Inflammatory macrophage (primary cell): ENCODE measurements at places on chromosomes 1 and 21.

GRCh38 chr1:37465593-37466517, 8.5 kb upstream of the ZC3H12A start:
- DNase-seq = no peak

GRCh38 chr1:185439727-185440415, 122.8 kb upstream of the IVNS1ABP start:
- DNase-seq = peak; percentile 91

- no peak for DNase-seq
Observed at GRCh38 chr21:42545745-42546144, 32.1 kb downstream of the SLC37A1 start.

DNA sequence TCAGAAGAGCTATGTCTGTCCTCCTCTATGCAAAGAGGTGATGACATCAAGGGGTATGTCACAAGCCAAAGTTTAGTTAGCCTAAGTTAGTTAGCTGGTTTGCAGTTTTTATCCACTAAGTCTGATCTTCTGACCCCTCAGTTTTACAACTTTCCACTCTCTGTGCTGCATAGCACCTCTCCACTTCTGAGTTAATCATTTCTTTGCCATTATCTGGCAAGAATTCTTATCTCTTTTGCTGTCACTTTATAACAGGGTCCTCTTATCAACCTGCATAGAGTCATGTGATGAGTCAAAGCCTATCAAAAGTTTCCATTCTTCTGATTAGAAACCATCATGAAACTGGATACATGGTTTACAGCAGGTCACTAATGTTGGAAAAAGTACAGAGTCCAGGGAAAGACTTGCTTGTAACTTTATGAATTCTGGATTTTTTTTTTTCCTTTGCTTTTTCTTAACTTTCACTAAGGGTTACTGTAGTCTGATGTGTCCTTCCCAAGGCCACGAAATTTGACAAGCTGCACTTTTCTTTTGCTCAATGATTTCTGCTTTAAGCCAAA, at the start of gene NR5A2:
Gene NR5A2, plus strand, starts transcription at position 447 of the 560 bp plus-strand sequence. CDS start 138 bp downstream, outside the sequence.
- no peak for DNase-seq

DNA sequence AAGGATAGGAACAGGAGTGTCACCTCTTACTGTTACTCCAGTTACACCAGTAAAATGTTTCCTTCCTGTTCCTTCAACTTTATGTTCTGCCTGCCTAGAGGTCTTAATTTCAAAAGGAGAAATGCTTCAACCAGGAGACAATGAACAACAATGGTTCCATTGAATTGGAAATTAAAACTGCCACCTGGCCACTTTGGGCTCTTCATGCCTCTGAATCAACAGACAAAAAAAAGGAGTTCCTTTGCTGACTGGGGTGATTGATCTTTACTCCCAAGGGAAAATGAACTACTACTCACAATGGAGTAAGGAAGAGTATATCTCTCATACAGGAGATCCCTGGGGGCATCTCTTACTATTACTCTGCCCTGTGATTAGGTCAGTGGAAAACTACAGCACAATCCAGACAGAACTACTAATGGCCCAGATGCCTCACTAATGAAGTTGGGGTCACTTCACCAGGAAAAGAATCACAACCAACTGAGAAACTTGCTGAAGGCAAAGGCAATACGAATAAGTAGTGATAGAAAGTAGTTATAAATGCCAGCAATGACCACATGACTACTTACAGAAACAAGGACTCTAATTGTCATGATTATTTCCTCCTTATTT, 76.6 kb upstream of the PRDX6 start:
- no peak for DNase-seq

DNA sequence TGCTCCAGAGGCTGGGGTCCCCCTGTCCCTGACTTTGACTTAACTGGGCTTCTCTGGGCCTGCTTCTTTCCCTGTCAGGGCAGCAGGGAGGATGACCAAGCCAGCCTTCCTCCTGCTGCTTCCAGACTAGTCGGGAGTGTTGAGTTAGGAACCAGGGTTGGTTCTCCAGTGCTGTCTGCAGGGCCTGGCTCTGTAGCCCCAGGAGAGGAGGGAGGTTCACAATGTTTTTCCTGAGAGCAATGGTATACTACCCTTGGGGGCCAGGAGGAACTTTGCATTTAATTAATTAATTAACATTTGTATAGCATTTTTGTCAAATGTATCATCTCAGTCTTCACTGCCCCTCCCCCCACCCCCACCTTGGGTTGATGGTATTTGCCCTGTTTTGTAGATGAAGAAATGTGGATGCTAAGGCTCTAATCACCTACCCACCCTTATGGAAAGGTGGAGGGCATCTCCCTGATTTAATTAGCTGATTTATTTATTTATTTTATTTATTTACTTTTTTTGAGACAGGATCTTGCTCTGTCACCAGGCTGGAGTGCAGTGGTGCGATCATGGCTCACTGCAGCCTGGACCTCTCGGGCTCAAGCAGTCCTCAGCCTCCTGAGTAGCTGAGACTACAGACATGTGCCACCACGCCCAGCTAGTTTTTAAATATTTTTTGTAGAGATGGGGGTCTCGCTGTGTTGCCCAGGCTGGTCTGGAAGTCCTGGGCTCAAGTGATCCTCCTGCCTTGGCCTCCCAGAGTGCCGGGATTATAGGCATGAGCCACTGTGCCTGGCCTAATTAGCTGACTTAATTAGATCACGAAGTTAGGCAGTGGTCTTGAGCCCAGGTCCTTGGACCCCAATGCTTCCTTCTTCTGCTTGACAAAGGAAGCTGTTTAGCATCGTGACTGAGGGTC, 6.6 kb downstream of the H6PD start:
- no peak for DNase-seq

DNA sequence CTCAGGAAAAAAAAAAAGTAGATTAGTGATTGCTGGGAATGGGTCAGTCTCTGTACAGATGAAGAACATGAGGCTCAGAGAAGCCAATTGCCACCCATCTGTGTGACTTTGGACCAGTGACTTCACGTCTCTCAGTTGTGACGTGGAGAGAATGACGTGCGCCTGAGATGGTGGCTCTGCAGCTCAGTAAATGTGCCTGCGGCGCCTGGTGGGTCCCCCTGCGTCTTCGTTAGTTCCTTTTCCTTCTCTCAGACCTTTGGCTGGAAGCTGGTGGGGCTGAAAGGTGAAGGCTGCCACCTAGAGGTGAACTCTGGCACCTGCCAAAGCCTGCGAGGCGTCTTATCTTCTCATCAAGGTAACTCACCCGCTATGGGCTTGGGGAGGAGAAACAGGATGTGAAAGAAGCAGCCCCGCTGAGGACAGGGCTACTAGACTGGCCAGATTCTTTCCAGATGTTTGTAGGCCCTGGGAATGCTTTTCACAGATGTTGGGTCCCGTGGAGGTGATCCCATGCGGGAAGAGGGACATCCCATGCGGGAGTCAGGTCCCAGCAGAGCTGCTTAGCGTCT, 8.7 kb upstream of the E2F2 start:
- DNase-seq = peak; percentile 91

DNA sequence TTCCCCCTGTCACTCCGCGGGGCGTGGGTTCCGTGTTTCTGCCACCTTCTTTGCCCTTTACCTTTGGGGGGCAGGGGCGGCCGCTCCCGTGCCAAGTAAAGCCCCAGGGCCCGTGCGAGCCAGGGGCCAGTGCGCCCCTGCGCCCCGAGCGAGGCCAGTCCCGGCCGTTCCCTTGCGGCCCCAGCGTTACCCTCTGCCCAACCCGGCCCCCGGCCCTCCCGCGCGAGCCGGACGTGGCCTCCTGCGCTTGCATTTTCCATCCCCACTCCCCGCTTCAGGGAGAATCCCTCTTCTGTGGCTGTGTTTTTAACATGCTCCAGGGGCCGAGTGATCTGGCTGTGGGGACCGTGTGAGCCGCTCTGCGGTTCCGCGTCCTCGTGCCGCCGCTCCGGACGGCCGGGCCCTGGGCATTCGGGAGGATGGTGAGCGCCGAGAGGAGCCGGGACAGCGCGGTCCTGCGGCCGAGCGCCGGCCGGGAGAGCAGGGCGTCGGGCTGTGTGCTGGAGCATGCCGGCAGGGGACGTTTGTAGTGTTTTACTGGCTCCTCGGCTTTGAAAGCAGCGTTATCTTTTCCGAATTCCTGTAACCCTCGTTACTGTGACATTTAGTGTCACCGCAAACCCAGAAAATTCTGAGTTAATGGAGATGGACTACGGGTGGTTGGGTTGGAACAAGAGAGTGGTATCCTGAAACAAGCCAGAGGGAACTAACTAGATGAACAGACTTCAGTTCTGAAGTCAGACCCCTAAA, 1.0 kb downstream of the GALNT2 start:
- peak; percentile 19 for DNase-seq

GRCh38 chr1:16243936-16244649, 7.1 kb upstream of the CPLANE2 start:
- peak; percentile 77 for DNase-seq

GRCh38 chr21:34201001-34201400, 127.6 kb downstream of the MRPS6 start:
- DNase-seq = peak; percentile 78

- DNase-seq = no peak
Observed at GRCh38 chr1:240109920-240110636, 18.4 kb downstream of the FMN2 start.

- no peak for DNase-seq
Observed at GRCh38 chr1:31727195-31727594, 23.4 kb upstream of the COL16A1 start.

DNA sequence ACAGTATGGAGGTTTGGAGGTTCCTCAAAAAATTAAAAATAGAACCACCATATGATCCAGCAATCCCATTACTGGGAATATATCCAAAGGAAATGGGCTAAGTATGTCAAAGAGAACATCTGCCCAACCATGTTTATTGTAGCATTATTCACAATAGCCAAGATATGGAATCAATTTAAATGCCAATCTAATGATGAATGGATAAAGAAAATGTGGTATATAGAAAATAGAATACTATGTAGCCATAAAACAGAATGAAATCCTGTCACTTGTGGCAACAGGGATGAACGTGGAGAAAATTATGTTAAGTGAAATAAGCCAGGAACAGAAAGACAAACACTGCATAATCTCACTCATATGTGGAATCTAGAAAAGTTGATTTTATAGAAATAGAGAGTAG, 201.7 kb upstream of the AJAP1 start:
- DNase-seq = no peak

DNA sequence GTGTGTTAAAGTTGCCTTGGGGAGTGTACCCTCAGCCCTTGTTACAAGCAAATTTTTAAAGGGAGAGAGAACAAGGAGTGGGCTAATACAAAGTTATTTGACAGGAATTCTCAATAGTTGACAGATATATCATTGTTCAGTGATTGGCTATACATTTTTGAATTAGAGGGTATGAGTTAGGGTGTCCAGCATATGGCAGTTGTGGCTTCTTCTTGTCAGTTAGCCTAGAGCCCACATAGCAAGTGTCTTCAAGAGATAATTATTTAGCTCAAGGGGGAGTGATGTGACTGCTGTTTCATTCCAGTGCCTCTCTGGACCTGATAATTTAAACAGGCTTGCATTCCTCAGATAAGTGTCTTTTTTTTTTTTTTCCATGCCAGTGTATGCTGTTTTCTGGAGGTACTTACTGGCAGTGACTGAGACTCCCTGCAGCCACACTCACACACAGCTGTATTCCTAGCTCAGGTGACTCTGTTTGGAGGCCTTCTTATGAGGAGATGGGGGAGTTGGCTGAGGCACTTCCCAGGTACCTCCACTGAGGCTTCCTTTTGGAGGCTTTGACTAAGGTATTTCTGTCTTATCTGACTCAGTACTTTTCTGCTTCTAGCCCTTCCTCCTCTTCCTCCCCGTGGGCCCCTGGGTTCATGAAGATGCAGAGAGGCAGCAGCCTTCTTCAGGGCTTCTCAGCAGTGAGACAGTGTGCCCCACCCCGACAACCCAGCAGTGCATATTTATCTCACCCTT, 32.3 kb downstream of the IVNS1ABP start:
- no peak for DNase-seq

DNA sequence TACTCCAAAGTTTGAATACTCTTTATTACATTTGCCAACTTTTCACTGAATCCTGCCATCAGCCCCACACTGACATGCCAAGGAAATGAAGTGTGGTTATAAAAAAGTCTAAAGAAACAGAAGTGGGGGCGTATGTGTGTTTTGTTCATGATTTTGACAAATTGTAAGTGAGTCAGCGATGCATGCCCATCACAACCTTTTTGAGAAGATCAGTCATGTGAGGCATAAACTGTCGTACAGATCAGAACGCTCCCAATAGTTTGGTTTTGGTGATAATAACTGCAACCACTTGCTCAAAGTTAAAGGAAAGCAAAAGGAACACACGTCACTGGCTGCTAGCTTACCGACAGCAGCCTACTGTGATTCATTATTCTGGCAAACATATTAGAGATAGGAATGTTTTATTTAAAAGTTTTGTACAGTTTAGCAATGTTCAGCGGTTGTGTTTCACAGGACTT, 95.6 kb downstream of the RGS2 start:
- peak; percentile 86 for DNase-seq

DNA sequence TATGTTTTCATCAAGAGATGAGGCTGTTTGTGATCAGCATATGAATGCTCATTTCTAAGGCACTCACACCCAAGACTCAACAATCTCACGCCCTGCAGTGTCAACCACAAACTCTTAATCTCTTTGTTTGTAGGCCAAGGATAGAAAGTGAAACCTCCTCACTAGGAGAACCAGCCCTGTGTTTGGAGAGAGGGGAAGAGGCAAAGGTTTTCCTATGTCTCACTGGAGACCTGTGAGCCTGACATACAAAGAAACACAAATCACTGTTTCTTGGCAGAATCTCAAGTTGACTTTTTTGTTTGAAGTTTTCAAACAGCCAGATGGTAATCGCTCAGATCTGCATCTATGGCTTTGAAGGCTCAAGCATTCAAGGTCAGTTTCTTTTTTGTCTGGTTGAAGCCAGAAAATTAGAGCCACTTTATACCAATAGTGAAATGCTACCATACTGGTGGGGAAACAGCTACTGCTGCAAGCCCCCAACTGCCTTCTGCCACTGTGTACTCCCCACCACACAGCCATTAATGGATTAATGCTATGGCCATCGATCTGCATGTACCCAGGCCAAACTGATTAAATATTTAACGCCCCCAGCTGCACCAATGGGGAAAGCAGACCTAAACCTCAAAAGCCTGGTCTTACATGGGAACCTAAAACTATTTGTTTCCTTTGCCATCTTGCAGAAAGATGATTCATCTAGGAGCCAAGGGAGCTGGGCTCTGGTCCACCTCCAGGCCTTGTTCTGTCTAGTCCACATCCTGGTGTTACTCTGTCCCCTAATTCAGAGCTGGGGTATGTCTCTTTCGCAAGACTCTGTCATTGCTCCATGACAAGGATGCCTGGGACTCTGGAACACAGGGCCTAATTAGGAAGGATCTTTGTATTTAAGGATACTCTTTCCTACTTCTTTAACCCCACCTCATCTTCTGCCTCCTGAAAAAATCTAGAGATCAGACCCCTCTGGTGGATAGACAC, 16.3 kb downstream of the PDZK1 start:
- no peak for DNase-seq

GRCh38 chr1:117267232-117267774, 56.6 kb upstream of the VTCN1 start:
- DNase-seq = no peak
